ENCODE measurements at places on chromosomes 5 and 9.
A peak's percentile ranks its signal among the peaks of the same experiment; 100 is the strongest.

DNA sequence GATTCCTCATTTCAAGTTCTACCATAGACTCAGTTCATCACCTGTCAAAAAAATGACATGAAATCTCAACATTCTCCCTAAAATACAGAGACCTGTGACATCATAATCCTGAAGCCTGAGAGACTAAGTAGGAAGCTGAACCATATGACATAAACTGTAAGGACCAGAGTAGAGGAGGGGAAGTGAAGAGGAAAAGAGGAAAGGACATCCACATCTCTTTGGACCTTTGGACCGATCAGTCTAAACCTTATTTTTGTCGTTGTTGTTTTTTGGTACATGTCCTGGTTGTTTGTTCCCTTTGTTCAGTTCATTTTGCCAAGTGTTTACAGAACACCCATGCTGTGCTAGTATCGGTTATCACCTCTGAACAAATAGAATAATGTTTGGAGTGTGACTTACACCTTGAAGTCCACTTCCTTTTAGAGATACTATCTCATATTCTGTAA is 41.9 kb downstream of the LURAP1L start:
- DNase-seq: no peak

- peak; percentile 41 for DNase-seq
Observed at GRCh38 chr5:439636-440035, 3.3 kb upstream of the EXOC3 start.

DNA sequence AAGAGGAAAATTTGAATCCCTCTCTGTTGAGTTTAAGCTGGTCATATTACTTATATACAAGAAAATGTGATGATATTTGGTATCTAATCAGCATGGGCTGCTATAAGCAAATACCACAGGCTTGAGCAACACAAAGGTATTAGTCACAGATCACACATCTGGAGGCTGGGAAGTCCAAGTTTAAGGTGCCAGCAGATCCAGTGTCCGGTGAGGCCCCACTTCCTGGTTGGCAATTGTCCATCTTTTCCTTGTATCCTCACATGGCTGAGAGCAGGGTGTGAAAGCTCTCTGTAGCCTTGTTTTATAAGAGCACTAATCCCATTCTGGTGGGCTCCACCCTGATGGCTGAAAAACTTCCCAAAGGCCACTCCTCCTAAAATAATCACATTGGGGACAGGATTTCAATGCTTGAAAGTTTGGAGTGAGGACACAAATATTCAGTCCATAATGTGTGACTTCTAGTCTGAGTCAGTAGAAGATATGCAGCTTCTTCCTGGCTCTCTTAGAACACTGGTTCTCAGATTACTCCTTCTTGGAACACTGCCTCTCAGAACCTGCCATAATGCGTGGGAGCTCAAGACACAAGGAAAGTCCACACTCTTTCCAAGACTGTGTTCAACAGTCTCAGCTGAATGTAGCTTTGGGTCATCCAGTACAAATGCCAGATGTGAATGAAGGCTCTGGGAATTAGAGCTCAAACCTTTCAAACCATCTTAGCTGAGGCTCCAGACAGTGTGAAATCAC is 124.1 kb downstream of the PRDM9 start:
- no peak for DNase-seq

- no peak for DNase-seq
Observed at GRCh38 chr5:73652391-73652790, 26.4 kb downstream of the ARHGEF28 start.

- DNase-seq: no peak
Observed at GRCh38 chr9:89722712-89723111, 117.9 kb downstream of the GADD45G start.
